Suprapubic skin (tissue), 4 donors: ENCODE measurements at places on chromosomes 3 and 15. TPM values are rescaled to one million over a fixed set of nuclear protein-coding genes. Genes with fewer than 3 reads are reported as not detected.

DNA sequence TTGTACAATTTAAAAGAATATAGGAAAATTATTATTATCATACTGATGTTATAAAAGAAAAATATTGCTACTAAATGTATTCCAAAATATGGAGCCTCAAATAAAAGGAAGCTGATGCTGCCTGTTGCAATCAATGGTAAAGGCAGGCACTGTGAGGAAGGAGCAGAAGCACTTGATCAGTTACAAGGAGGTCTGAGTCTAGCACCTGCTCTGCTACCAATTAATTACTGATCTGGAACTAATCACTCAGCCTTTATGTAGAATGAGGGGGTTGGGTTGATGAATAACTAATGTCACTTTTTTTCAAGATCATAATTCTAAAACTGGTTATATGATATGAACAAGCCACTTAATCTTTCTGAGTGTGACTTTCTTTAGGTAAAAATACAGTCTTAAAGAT lies 5.5 kb downstream of the ADGRG7 start:
- no peak for DNase-seq

- DNase-seq, result no peak
Observed at GRCh38 chr3:32056559-32057290, 49.7 kb upstream of the GPD1L start.

- DNase-seq, result no peak
Observed at GRCh38 chr3:9124730-9125129, 124.7 kb downstream of the SRGAP3 start.

DNA sequence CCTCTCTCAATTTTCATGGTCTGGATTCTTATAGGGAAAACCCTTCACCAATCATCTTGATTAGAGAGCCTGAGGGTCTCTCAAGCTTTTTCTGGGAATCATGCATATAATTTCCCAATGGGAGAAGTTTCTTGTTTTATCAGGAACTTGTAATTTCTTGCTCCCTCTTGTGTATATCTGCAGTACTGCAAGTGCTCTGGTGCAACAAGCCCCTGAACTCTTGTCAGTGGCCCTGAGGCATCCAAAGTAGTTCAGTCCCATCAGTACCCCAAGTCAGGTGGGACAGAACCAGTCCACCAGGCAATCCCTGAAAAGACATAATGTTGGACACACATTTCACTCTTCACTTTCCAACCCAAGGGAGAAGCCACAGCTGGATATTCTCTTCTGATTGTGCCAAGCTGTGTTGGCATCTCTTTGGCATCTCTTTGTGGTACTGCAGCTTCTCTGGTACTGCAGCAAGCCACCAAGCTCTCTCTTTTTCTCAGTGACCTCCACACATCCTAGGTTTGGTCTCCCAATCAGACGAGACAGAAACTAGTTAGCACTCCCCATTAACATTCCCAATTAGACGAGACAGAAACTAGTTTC lies 214.5 kb downstream of the ZIC4 start:
- no peak for DNase-seq

TMCC1 gene
- total RNA-seq, result 26.4 TPM

DNA sequence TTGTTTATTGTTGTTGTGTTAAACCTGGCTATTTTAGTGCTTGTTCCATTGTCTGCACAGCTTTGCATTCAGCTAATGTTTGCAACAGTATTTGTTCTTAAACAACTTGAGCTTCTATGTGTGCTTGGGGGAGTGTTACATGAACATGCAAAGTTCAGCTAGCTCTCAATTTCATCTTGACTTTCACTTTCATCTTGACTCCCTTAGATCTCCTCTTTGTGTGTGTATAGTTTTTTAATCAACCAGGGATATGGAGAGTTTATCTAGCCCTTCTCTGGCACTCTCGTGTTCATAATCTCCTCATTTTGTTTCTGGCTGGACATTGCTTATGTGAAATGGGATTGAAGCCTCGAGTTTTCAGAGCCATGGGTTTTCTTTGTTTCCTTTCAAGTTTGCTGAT lies 212.4 kb upstream of the ZBTB20 start:
- DNase-seq, result no peak

DNA sequence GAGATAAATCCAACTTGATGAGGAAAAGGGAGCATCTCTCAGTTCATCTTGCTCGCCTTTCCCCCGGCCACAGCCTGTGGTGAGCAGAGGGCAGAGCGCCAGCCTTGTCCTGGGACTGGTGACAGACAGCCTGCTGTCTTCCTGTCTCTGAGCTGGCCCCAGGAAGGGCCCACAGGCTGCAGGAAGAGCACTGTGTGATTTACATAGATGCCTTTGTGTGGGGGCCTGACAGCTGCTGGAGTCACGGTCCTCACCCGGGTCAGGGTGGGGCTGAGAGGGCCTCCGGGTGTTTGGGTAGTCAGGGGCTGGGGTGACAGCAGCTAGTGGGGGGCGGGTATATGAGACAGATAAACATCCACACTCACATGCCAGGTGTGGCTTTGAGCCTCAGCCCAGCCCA lies 29.3 kb downstream of the PLA2G4D start:
- peak; percentile 74 for DNase-seq

DNA sequence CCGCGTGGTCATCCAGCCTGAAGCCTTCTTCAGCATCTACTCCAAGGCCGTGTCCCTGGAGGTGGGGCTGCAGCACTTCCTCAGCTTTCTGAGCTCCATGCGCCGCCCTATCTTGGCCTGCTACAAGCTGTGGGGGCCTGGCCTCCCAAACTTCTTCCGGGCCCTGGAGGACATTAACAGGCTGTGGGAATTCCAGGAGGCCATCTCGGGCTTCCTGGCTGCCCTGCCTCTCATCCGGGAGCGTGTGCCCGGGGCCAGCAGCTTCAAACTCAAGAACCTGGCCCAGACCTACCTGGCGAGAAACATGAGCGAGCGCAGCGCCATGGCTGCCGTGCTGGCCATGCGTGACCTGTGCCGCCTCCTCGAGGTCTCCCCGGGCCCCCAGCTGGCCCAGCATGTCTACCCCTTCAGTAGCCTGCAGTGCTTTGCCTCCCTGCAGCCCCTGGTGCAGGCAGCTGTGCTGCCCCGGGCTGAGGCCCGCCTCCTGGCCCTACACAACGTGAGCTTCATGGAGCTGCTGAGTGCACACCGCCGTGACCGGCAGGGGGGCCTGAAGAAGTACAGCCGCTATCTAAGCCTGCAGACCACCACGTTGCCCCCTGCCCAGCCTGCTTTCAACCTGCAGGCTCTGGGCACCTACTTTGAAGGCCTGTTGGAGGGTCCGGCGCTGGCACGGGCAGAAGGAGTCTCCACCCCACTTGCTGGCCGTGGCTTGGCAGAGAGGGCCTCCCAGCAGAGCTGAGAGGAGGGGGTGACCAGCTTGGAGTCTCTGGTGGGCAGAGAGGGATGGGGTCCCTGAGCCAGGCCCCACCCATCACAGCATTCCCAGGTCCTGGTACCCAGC lies 37.9 kb downstream of the GOLGA6A start:
- DNase-seq, result no peak

DNA sequence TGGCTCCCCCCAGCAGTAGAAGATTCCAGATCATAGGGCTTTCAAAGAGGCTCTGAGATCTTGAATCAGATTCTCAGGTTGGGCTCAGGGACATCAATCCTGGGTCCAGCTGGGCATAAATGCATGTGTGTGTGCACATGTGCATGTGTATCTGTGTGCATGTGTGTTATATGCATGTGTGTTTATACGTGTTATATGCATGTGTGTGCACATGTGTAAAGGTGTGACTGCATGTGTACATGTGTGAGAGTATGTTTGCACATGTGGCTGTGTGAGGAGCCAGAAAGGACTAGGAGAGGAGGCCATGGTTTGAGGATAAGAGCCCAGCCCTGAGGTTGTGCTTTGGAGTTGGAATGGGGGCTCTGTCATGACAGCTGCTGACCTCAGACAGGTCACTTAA lies 1.8 kb upstream of the MAPKAPK3 start:
- no peak for DNase-seq

- DNase-seq, result peak; percentile 55
Observed at GRCh38 chr15:89743594-89743993, 7.5 kb downstream of the MESP1 start.

GRCh38 chr3:172680684-172681083 lies 30.2 kb downstream of the NCEH1 start:
- DNase-seq, result no peak

GRCh38 chr3:141403576-141403975 lies 35.3 kb downstream of the ZBTB38 start:
- no peak for DNase-seq

NAA50 gene
- total RNA-seq, result 87.3 TPM

- DNase-seq, result no peak
Observed at GRCh38 chr3:110318108-110318507, 753.5 kb upstream of the NECTIN3 start.

GRCh38 chr15:62932436-62932835 lies 110.1 kb upstream of the TPM1 start:
- DNase-seq, result no peak

GPR62 gene
- total RNA-seq, result not detected

SLC24A5 gene
- 8.4 TPM for total RNA-seq

- no peak for DNase-seq
Observed at GRCh38 chr3:186807231-186807630, 949 bp upstream of the RFC4 start.

- no peak for DNase-seq
Observed at GRCh38 chr3:184626923-184627322, 65.3 kb downstream of the EPHB3 start.

IMP3 gene
- 139 TPM for total RNA-seq

DNA sequence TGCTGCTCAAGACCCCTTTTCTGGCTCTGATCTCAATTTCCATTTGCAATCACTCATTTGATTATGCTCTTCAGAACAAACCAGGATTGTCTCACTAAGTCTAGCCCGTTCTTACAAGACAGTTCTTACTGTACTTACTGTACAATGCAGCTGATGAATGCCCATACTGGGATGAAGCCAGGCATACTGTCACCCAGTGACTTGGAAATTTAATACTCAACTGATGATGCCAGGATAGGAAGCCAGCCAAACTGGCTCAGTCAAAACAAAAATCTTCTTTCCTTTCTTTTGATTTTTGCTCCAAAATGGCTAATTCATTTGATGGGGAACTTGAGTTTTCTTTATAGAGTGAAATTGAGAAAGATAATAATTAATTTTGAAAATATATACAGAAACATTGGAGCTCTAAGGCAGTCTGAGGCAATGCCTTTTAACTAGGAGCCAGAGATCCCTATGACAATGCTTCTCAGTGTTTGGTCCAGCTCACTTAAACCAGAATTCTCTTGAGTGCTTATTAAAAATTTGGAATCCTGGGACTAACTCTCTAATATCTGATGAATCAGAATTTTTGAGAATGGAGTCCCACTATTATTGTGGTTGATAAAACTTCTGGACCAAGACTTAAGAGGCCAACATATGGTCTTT lies 265.6 kb upstream of the THBS1 start:
- DNase-seq, result no peak

CHDH gene
- 26.4 TPM for total RNA-seq
